Coronary artery (tissue), 2 donors: ENCODE measurements at places on chromosomes 2 and 18.

DNA sequence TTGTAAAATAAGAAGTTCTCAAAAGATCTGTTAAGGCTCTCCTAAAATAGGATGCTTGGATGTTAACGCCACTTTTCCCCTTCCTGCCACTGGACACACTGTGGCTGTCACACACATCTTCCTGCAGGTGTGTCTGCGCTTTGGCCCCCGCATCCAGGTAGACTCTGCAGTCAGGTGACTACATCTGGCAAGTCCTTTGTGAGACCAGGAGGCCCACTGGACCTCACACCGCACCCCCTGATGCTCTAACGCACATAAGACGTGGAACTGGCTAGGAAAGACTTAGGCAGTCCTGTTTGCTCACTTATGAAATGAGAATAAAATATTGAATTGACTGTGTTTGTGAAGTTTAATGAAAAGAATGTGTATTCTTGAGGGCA, 67.6 kb upstream of the PXDN start:
- DNase-seq: no peak

GRCh38 chr2:155690785-155691184, 641.7 kb downstream of the NR4A2 start:
- DNase-seq: no peak

DNA sequence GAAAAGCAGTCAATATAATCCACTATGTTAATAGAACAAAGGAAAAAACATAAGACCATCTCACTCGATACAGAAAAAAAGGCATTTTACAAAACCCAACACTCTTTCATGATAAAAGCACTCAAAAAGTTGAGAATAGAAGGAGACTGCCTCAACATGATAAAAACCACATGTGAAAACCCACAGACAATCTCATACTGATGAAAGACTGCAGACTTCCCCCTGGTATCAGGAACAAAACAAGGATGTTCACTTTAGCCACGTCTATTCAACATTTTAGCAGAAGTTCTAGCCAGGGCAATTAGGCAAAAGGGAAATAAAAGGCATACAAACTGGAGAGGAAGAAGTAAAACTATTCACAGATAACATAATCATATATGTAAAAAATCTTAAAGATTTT, 285.9 kb downstream of the EIPR1 start:
- no peak for DNase-seq

DNA sequence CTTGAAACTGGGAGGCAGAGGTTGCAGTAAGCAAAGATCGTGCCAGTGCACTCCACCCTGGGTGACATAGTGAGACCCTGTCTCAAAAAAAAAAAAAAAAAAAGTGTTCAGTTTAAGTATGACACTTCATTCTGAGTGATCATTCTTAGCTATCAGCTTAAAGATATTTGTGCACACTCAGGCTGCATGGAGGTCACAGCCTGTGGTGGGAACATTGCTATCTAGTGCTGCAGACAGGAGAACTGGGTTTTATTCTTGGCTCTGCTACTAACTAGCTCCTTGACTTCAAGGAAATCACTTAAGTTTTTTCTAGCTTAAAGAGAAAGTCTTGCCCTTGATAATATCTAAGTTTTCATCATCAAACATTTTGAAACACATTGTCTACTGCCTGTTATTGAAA, 391.3 kb upstream of the CDH7 start:
- no peak for DNase-seq

DNA sequence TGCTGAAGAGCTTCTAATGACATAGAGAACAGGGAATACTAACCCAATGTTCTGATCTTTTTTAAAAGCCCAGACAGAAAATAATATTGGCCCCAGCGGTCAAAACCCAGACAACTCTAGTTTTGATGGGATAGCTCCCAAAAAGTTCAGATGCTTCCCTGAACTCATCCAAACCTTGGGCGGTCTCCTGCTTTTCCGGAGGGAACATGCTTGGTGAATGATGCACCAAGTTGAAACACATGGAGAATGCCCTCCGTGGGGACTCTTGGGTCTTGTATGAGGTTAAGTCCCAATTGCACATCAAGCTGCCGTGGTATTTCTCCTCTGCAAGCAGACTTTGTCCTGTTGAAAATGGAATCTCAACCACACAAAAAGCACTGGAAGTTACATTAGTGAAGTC, 120.7 kb upstream of the CTAGE1 start:
- DNase-seq: peak; percentile 75

- DNase-seq: peak; percentile 40
Observed at GRCh38 chr18:13570856-13571495, 155.4 kb downstream of the FAM210A start.

DNA sequence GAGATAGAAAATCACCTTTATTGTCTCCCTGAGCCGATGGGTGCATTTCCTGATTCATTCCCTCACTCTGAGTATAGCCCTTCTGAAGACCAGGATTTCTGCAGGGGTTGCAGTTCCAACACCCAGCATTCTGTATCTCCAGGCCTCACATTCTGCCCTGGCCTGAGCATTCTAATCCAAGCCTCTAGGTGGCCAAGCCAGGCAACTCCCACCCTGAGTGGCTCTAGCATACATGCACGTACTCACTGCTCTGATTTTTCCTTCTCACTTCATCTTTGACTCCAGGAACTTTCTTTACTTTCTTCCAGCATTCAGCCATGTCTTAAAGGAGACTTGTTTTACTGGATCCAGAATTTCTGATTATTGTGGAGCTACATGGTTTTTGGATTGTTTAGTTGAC, 100.7 kb upstream of the STK39 start:
- DNase-seq: no peak

DNA sequence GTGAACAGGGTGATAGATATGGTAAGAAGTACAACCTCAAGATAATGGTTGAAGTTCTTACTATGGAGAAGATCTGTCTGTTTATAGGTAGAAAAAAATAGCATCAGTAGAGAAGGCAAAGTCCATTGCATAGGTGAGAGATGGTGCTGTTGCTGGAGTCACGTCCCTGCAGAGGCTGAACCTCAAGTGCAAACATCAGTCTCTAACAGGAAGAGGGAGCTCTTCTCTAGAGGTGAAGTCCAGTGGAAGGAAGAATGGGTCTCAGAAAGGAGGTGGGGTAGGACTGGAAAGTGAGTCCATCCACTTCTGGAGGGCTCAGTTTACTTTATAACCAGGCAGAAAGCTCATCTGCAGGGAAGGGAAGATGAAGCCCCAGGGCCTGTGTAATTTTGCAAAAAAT, 337.7 kb downstream of the MEIS1 start:
- DNase-seq: no peak

DNA sequence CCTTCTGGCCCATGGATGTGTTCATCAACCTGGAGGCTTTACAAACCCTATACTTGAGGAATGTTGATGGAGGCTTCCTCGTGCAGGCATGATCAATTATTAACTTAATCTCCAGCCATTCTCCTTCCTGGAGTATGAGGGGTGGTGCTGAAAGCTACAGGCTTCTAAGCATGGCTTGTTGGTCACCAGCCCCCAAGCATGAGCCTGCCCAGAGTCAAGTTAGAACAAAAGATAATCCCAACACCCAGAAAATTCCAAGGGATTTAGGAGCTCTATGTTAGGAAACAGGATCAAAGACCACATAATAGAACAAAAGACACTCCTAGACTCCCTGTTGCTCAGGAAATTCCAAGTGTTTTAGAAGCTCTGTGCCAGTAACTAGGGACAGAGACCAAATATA, 63.1 kb downstream of the FAM171B start:
- no peak for DNase-seq

DNA sequence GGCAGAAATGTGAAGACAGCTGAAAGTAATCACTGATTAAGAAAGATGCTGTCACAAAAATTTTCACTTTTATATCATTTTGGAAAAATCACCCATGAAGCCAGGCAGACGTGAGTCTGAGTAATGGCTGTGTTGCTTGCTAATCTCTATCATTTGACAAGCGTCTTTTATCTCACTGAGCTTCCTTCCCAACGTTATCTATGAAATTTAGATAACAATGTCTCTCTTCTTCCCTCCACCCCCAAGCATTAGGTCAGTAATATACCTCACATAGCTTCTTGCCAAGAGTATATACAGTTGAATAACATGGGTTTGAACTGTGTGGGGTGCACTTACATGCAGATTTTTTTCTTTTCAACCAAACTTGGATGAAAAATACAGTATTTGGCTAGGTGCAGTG, 388.6 kb upstream of the NRXN1 start:
- DNase-seq: no peak

DNA sequence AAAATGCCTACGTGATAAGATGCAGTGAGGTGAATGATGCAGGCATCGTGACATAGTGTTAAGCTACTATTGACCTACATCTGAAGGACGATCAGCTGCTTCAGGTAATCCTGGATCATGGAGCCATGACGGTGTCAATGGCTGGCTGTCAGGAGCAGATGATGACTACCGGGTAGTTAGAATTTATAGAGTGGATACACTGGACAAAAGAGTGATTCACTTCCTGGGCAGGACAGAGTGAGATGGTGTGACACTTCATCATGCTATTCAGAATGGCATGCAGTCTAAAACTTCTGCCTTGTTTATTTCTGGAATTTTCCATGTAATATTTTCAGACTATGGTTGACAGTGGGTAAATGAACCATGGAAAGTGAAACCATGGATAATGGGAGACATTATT, 29.5 kb downstream of the METTL8 start:
- DNase-seq: no peak

- DNase-seq: no peak
Observed at GRCh38 chr2:19810637-19811036, 91.1 kb downstream of the TTC32 start.

GRCh38 chr2:217279556-217279955, 419.7 kb upstream of the TNP1 start:
- DNase-seq: no peak

GRCh38 chr2:120589771-120590608, 145.7 kb upstream of the GLI2 start:
- no peak for DNase-seq

GRCh38 chr2:52622266-52622665, 1145.3 kb upstream of the CHAC2 start:
- DNase-seq: no peak

GRCh38 chr2:224252631-224253030, 149.3 kb downstream of the FAM124B start:
- no peak for DNase-seq

DNA sequence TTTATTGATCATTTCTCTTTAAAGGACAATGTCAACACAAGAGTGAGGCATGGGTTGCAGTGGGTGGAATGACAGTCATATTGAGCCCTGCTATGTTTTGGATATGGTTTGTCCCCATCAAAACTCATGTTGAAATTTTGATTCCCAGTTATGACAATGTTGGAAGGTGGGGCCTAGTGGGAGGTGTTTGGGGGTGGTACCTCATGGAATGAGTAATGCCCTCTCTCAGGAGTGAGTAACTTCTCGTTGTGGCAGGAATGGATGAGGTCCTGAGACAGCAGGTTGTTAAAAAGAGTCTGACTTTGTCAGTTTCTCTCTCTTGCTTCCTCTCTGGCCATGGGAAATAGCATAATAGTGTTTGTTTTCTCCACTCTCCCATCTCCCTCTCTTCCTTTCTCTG, 345.3 kb downstream of the DCC start:
- DNase-seq: no peak

- DNase-seq: no peak
Observed at GRCh38 chr2:119407430-119408220, 24.0 kb upstream of the TMEM37 start.

GRCh38 chr2:232345251-232345650, 33.3 kb upstream of the ALPP start:
- no peak for DNase-seq

DNA sequence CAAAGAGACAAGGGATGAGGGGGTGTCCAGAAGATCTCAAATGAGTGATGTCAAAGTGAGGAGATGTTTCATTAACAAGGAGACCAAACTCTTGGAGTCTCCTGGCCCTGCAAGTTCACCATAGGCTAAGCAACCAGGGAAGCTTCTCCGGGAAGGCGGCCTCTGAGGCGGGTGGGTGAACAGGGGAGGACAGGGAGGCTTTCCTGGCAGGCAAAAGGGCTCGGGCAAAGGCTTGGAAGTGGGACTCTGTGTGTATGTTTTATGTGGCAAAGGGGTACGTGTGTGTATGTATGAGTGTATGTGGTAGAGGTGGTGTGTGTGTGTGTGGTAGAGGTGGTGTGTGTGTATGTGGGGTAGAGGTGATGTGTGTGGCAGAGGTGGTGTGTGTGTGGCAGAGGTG, 163.9 kb downstream of the DYSF start:
- DNase-seq: no peak

DNA sequence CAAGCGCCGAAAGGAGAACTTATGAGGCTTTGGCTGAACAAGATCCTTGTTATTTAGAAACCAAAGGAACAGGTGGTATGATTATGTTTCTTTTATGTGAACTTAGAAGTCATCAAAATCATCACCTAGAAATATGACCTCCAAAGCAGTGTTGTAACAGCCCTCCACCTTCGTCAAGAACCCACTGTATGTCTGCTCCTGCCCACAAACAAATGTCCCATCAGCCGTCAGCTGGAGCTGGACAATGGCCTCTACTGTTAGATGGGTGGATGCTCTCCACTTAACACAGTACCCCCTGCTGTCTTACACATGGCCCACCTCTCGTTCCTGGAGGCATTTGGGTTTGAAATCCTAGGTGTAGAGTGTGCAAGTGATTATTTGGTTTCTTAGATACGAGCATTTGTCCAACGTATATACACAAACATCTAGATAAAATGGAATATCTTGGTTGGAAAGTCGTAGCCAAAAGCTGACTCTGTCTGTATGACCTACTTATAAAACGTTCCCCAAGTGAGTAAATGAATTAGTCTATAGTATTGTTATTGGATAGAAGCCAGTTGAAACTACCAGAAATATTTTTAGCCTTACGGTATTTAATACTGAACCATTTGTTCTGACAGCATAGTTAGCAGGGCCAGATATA, 113.0 kb downstream of the CRIM1 start:
- no peak for DNase-seq

DNA sequence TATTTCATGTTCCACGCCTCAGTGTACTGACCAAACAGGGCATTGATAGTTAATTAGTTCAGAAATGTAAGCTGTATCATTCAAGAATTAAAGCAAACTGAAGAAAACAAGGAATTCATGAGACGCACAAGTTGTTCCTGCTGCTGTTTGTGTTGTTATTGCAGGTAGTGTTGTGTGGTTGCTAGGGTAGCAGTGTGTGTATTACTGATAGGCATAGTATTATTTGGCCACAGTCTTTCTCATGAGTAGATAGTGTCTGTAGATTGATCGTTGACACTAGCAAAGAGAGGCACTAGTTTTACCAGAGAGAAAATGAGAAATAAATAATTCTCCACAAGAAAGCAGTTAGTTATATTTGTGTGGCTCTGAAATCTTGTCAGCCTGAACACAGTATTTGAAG, 548.6 kb downstream of the LRP1B start:
- no peak for DNase-seq
